ENCODE measurements at places on chromosomes 2 and 18. TPM values are rescaled to one million over a fixed set of nuclear protein-coding genes. Genes with fewer than 3 reads are reported as not detected.

DSC1 gene
- not detected for total RNA-seq

MBD2 gene
- 40.4 TPM for total RNA-seq

LHCGR gene
- not detected for total RNA-seq

SLC1A4 gene
- 12.5 TPM for total RNA-seq

LYPD6 gene
- 30.1 TPM for total RNA-seq

GRCh38 chr2:128399256-128399655 lies 80.6 kb upstream of the HS6ST1 start:
- peaks cover 2% of the 10 kb centered on the region for H3K36me3 ChIP-seq
- H3K4me1 ChIP-seq: peaks cover 28% of the 10 kb centered on the region
- no peak overlapping the region for H3K4me3 ChIP-seq

GRCh38 chr2:27807476-27807875 lies 36.0 kb downstream of the MRPL33 start:
- no peaks in the 10 kb centered on the region for H3K36me3 ChIP-seq
- H3K27me3 ChIP-seq: no peaks in the 10 kb centered on the region

GRCh38 chr2:194730266-194730665 lies 926.8 kb upstream of the SLC39A10 start:
- no peaks in the 10 kb centered on the region for H3K4me1 ChIP-seq
- H3K27me3 ChIP-seq: no peaks in the 10 kb centered on the region
- H3K4me3 ChIP-seq: no peak overlapping the region
- no peak for DNase-seq

DNA sequence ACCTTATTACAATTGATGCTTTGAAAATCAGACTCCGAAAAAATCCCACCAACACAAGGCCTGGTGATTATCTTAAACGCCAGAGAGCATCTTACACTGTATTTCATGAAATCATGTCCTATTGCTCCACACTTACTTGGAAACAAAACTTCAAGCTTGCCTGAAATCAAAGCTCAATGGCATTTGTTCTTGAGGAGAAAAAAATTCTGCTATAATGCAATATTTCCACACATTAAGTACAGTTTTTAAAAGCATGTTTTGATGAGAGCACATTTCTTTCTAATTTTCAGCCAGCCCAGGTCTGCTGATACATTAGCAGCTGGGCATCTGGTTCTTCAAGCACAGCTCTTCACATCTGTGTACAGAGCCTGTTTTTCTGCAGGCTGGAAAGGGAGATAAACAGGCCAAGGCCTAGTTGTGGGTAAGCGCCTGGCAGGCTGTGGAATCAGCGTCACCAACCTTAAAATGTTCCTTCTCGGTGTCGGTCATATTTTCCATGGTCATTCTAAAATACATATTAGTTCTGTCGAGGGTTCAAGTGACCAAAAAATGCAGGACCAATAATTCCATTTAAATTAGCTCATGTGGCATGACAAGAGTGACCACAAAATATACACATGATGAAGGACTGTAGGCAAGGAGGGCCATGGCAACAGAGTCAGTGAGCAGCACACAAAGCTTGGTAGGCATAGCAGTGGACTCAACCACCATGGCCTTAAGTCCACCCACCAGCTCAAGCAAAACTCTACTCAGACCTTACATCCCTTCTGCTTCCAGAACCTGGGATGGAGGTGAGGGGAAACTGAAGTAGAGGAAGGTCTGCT lies 20.9 kb downstream of the SLC8A1 start:
- H3K4me3 ChIP-seq: no peak overlapping the region
- no peak for DNase-seq
- no peaks in the 10 kb centered on the region for H3K27me3 ChIP-seq
- H3K4me1 ChIP-seq: no peaks in the 10 kb centered on the region

DNA sequence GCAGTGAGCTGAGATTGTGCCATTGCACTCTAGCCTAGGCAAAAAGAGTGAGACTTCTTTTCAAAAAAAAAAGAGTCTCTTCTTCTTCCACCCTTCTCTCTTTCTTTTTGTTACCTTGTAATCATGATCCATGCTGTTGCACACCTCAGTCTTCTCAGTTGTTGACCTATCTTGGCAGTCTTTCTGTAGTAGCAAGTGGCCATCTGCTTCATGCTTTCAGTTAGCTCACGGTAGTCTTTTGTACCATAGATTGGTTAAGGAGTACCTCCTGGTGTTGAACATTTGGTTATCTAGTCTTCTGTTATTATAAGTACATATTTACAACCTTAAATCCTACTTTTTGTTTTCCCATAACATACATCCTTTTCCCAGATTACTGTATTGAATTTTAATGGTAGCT lies 3.1 kb downstream of the GORASP2 start:
- no peaks in the 10 kb centered on the region for H3K27me3 ChIP-seq
- no peak for DNase-seq
- H3K4me3 ChIP-seq: no peak overlapping the region
- H3K36me3 ChIP-seq: peaks cover 1% of the 10 kb centered on the region
- H3K27ac ChIP-seq: peak overlapping the region; percentile 40

DNA sequence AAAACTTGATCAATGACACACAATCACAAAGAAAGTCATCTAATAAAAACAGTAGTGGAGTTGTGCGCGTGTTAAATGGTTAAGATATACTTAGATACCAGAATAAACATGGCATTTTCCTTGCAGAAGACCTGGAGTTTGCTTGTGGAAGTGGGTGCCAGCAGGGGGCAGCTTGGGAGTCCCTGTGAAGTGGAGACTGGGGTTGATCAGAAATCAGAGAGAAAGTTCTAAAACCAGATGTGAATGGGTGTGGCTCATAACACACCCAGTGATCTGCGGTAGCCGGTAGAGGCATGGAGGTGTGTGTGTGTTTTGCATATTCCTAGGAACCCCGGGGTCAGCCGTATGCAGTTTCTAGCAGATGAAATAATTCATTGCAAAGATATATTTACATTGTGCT lies 300.1 kb upstream of the TRIB2 start:
- peaks cover 2% of the 10 kb centered on the region for H3K4me1 ChIP-seq
- H3K4me3 ChIP-seq: no peak overlapping the region
- DNase-seq: no peak
- H3K27me3 ChIP-seq: no peaks in the 10 kb centered on the region
- H3K27ac ChIP-seq: no peak overlapping the region

DNA sequence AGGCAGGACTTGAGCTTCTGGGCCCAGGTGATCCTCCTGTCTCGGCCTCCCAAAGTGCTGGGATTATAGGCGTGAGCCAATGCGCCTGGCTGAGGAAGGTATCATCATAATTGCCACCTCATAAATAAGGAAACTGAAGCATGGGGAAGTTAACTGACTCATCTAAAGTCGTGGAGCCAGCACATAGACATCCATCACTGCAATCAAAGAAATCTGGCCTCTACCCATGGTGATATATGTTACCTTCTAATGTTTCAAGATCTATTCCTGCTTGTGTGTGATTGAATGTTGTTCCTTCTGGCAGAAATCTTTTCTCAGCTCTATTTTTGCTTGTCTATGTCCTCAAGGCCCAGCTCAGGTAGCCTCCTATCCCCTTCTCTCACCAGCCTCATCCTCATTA lies 105.1 kb upstream of the AQP4 start:
- no peak overlapping the region for H3K27ac ChIP-seq
- H3K4me1 ChIP-seq: no peaks in the 10 kb centered on the region
- peaks cover 22% of the 10 kb centered on the region for H3K36me3 ChIP-seq
- DNase-seq: no peak

DNA sequence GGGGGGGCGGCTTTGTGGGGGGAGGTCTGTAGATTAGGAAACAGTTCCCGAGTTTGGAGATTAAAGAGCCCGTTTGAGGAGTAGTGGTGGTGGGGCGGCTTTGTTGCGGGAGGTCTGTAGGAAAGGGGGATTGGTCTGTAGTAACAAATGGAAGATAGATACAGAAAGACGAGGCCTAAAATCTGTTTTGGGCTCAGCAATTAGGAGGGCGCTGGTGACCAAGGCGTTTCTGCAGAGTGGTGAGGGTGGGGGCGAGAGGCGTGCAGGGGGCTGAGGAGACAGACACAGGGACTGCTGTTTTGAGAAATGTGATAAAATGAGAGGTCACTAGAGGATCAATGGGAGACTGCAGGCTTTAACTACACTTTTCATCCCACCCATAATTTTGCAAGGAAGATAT lies 1.6 kb upstream of the ADNP2 start:
- no peak overlapping the region for H3K27ac ChIP-seq
- H3K4me3 ChIP-seq: peak overlapping the region; percentile 66
- H3K36me3 ChIP-seq: no peaks in the 10 kb centered on the region
- no peak for DNase-seq

- no peak overlapping the region for H3K4me3 ChIP-seq
- no peak for DNase-seq
- H3K27ac ChIP-seq: no peak overlapping the region
- no peaks in the 10 kb centered on the region for H3K27me3 ChIP-seq
- no peaks in the 10 kb centered on the region for H3K4me1 ChIP-seq
- no peaks in the 10 kb centered on the region for H3K36me3 ChIP-seq
Measured at GRCh38 chr2:105504459-105504858, 105.6 kb upstream of the FHL2 start.

GRCh38 chr18:48698707-48699106 lies 159.9 kb downstream of the CTIF start:
- no peak for DNase-seq
- no peak overlapping the region for H3K4me3 ChIP-seq
- H3K4me1 ChIP-seq: no peaks in the 10 kb centered on the region
- no peaks in the 10 kb centered on the region for H3K36me3 ChIP-seq
- no peaks in the 10 kb centered on the region for H3K27me3 ChIP-seq

DNA sequence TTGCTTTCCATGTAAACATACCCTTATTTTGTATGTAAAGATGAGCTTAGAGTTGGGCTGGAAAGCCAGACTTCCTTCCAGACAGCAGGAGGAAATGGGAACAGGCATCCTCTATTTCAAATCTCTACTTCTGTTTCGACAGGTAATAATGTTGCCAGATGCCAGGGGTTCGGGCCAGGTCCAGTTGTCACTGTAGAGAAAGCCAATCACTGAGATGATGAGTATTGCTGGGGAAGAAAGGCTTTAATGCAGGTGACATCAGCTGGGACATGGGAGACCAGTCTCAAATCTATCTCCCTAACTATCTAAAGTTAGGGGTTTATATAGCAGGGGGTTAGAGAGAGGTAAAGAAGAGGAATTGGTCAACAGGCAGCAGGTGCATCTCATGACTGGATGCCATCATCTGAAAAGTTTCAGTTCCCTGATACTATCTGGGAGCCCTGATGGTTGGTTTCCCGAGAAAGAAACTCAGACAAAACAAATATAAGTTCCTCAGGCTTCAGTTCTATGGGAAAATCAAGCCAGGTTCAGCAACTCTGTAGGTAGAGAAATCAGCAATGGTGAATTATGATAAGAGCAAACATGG lies 9.3 kb upstream of the MTCL1 start:
- H3K36me3 ChIP-seq: no peaks in the 10 kb centered on the region
- no peak overlapping the region for H3K4me3 ChIP-seq
- H3K27ac ChIP-seq: no peak overlapping the region
- H3K27me3 ChIP-seq: peaks cover 6% of the 10 kb centered on the region
- H3K4me1 ChIP-seq: no peaks in the 10 kb centered on the region
- no peak for DNase-seq
